ENCODE measurements at places on chromosomes 2 and 18.

DNA sequence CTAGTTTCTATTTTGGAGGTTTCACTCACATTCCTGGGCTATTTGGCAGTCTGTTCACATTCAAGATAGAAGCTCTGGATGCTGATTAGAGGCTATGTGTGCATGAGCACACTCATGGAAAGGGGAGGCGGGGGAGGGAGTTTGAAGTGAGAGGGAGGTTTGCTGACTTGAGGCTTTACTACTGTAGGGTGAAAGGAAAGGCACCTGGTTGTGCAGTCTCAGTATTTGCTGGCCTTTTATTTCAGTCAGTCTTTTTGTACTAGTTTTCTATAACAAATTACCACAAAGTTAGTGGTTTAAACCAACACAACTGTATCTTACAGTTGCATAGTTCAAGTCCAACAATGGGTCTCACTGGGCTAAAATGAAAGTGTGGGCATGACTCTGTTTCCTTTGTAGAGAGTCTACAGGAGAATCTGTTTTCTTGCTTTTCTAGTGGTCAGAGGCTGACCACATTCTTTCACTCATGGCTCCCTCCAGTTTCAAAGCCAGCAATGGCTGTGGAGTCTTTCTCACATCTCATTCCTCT, 47.7 kb upstream of the NR4A2 start:
- DNase-seq = no peak

GRCh38 chr2:68388772-68389171, 23.7 kb downstream of the PLEK start:
- no peak for DNase-seq

- DNase-seq = no peak
Observed at GRCh38 chr2:10139536-10139935, 17.0 kb downstream of the RRM2 start.

DNA sequence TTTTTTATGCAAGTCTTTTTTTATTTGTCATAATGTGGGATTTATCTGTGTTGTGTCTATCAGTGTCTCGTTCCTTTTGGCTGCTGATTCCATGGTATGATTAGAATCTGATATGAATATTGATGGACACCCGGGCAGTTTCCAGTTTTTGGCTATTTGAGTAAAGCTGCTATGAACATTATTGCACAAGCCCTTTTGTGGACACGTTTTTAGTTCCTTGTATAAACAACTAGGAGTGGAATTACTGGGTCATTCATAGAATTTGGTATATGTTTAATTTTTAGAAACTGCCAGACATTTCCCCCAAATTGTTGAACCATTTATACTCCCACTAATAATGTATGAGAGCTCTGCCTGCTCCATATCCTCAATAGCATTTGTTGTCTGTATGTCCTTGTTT, 26.6 kb downstream of the HK2 start:
- DNase-seq = no peak

GRCh38 chr2:191385416-191386160, 140.4 kb downstream of the MYO1B start:
- no peak for DNase-seq
